ENCODE measurements at places on chromosomes 5 and 9. TPM values are rescaled to one million over a fixed set of nuclear protein-coding genes. Genes with fewer than 3 reads are reported as not detected.

The FABP6 gene
- total RNA-seq, result not detected

DNA sequence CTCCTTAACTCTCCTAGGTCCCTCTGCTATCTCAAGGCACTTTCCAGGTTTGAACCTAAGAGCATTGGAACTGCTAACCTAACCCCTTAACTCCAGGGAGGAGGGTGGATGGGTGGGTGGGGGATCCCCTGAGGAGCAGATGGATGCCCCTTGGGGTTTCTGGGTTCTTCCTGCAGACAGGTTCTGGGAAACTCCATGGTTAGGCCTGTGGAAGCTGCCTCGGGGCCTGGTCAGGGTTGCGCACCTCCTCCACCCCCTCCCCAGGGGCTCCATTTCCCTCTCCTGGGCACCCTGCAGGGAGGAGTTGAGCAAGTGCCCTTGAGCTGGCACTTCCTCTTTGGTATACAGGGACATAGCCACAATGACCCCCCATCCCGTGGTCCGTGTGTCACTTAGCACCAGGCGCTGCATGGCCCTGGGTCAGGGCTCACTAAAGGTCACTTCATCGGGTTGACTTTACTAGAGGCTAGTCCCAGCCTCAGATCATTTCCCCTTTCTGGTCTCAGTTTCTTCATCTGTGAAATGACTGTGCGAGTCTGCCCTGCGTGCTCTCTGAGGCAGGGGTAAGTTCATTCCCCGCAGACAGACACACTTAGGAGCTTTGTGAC is 16.0 kb downstream of the CXXC5 start:
- no peak overlapping the region for H3K4me3 ChIP-seq
- H3K27ac ChIP-seq, result peak overlapping the region; percentile 98
- peaks cover 84% of the 10 kb centered on the region for H3K4me1 ChIP-seq
- no peak for DNase-seq
- H3K36me3 ChIP-seq, result no peaks in the 10 kb centered on the region

GRCh38 chr5:121887727-121888126 is 36.0 kb downstream of the FTMT start:
- H3K27ac ChIP-seq, result no peak overlapping the region
- H3K4me3 ChIP-seq, result no peak overlapping the region
- H3K4me1 ChIP-seq, result no peaks in the 10 kb centered on the region
- H3K27me3 ChIP-seq, result no peaks in the 10 kb centered on the region
- H3K36me3 ChIP-seq, result no peaks in the 10 kb centered on the region

- no peak overlapping the region for H3K27ac ChIP-seq
- peaks cover 6% of the 10 kb centered on the region for H3K4me1 ChIP-seq
These were observed 415.0 kb downstream of the NFIB start for GRCh38 chr9:13898957-13899356.

GRCh38 chr5:167688341-167689130 is 602.9 kb upstream of the WWC1 start:
- H3K27me3 ChIP-seq, result no peaks in the 10 kb centered on the region
- H3K27ac ChIP-seq, result no peak overlapping the region

- no peaks in the 10 kb centered on the region for H3K4me1 ChIP-seq
- no peaks in the 10 kb centered on the region for H3K36me3 ChIP-seq
- no peak for DNase-seq
- no peak overlapping the region for H3K4me3 ChIP-seq
- no peaks in the 10 kb centered on the region for H3K27me3 ChIP-seq
These were observed 13.5 kb upstream of the MAMDC2 start for GRCh38 chr9:70030156-70030555.

DNA sequence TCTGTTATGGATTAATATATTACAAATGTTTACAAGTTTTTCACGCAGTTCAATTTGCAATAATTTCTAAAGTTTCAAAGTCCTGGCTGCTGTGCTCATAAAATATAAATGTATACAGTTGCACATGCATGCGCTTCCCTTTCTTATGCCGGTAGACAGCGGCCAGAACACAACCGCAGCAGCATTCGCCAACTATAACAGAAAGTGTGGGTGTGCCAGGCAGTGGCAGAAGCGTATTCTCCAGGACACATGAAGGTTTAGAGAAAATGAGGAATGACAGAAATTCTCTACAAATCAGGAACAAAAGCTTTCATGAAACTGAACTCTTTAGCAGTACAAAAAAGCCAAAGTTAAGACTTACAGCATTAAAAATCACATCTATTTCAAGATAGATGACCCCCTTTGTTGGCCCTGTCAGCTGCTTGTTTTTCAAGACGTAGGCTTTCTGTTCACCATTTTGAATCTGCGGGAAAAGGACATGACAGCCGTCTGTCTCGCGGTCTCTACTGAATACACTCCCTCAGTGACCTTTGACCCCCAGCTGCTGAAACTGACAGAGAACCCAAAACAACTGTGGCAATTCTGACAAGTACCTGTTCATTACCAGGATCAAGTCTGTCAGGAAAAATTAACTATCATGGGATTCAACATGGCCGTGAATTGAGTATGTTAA is 252.2 kb downstream of the SLF1 start:
- no peak overlapping the region for H3K27ac ChIP-seq

DNA sequence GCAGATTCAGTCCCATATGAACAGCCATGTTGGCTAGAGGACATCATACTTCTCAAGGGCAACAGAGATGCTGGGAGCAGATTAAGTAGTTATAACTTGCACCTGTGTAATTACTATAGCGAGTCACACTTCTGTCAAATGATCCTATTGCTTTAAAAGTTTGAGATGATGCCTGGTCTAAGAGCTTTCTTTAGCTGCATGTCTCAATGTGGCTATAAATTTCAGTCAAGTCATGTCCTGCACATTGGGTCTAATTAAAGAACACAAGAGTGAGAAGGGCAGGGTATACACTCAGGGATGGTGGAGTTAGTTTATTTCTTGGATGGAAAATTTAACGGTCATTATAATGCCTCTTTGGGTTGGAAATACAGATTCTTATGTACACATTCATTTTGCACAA is 557.3 kb downstream of the RAB3C start:
- H3K27me3 ChIP-seq, result no peaks in the 10 kb centered on the region
- no peaks in the 10 kb centered on the region for H3K36me3 ChIP-seq
- no peak overlapping the region for H3K27ac ChIP-seq
- DNase-seq, result no peak
- H3K4me1 ChIP-seq, result peaks cover 4% of the 10 kb centered on the region
- H3K4me3 ChIP-seq, result no peak overlapping the region

DNA sequence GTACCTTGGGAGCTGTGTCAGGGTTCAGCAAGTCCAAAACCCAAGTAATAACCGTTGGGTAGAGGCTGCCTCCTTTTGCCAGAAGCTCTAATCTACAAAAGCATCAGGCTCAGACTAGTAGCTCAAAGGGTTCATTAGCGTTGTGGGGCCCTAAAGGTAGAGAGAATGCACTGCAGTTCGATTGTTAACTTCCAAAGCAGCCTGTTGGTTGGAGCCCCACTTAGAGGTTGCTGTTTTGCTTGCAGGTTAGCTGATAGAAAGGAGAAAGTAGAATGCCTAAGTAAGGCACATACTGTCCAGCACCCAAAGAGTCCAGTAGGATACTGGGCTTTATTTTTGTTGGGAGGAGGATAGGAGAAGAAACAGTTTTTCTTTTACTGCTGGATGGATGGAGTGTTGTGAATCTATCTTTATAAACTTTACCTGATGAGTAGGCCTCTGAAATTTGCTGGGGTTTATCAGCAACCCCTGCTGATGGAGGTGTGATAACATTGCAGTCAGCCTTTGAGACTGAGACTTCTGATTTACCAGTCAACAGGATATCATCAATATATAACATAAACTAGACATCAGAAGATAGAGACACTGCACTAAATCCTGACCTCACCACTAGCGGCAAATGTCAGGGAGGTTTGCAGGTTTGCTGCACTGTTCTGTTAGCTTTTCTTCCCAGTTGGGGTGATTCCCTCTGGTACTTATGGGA is 34.8 kb downstream of the ZNF131 start:
- no peaks in the 10 kb centered on the region for H3K4me1 ChIP-seq
- no peak overlapping the region for H3K4me3 ChIP-seq
- no peak for DNase-seq
- no peaks in the 10 kb centered on the region for H3K36me3 ChIP-seq
- H3K27ac ChIP-seq, result no peak overlapping the region
- H3K27me3 ChIP-seq, result no peaks in the 10 kb centered on the region

DNA sequence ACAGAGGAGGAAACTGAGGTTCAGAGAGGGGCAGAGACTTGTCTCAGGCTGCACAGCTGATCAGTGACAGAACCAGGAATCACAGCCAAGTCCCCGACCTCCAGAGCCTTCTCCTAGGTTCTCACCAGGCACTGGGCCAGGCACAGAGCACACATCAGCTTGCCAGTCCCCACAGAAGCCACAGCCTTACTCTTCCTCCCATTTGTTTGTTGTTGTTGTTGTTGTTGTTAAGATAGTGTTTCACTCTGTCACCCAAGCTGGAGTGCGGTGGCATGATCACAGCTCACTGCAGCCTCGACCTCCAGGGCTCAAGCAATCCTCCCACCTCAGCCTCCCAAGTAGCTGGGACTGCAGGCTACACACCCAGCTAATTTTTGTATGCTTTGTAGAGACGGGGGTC is 41.4 kb downstream of the NAIF1 start:
- no peak overlapping the region for H3K4me3 ChIP-seq
- H3K36me3 ChIP-seq, result no peaks in the 10 kb centered on the region
- no peak for DNase-seq
- no peak overlapping the region for H3K27ac ChIP-seq
- no peaks in the 10 kb centered on the region for H3K4me1 ChIP-seq

The DMAC1 gene
- 15.9 TPM for total RNA-seq

DNA sequence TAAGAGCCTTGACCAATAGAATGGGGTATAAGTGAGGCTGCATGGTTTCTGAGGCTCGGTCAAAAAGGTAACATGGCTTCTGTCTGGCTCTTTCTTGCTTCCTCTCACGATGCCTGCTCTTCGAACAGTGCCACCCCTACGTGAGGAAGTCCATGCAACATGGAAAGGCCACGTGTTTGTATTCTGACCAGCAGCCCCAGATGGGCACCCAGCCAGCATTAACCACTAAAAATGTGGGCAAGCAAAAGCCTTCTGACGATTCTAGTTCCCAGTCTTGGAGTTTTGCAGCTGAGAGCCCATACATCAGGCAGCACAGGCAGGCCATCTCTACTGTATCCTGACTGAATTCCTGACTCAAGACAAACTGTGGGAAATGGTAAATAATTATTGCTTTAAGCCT is 24.2 kb upstream of the NREP start:
- H3K4me1 ChIP-seq, result no peaks in the 10 kb centered on the region
- no peak overlapping the region for H3K4me3 ChIP-seq
- peak; percentile 61 for DNase-seq
- no peaks in the 10 kb centered on the region for H3K36me3 ChIP-seq
- no peaks in the 10 kb centered on the region for H3K27me3 ChIP-seq
- no peak overlapping the region for H3K27ac ChIP-seq

- H3K36me3 ChIP-seq, result no peaks in the 10 kb centered on the region
- H3K27me3 ChIP-seq, result no peaks in the 10 kb centered on the region
- no peaks in the 10 kb centered on the region for H3K4me1 ChIP-seq
- H3K27ac ChIP-seq, result no peak overlapping the region
These were observed 87.5 kb downstream of the KLHL3 start for GRCh38 chr5:137648361-137648760.

The ASPN gene
- 18.4 TPM for total RNA-seq

The PCDHB3 gene
- total RNA-seq, result 5.2 TPM

- no peaks in the 10 kb centered on the region for H3K27me3 ChIP-seq
- H3K36me3 ChIP-seq, result no peaks in the 10 kb centered on the region
- H3K4me1 ChIP-seq, result no peaks in the 10 kb centered on the region
- no peak overlapping the region for H3K4me3 ChIP-seq
These were observed 335.8 kb downstream of the IRX2 start for GRCh38 chr5:2415678-2416077.

GRCh38 chr5:95471487-95471886 is 80.3 kb downstream of the FAM81B start:
- H3K36me3 ChIP-seq, result no peaks in the 10 kb centered on the region
- H3K27me3 ChIP-seq, result no peaks in the 10 kb centered on the region
- H3K27ac ChIP-seq, result no peak overlapping the region
- H3K4me3 ChIP-seq, result no peak overlapping the region
- no peak for DNase-seq
- no peaks in the 10 kb centered on the region for H3K4me1 ChIP-seq

GRCh38 chr5:116032094-116032517 is at the start of gene ARL14EPL:
Gene ARL14EPL (plus strand): TSS chr5:116032472. CDS start chr5:116051466, 18,994 bp downstream.
- no peaks in the 10 kb centered on the region for H3K4me1 ChIP-seq
- H3K27ac ChIP-seq, result no peak within 1 kb of the TSS
- no peak for DNase-seq
- H3K36me3 ChIP-seq, result no peaks in the 10 kb centered on the region
- H3K27me3 ChIP-seq, result no peaks in the 10 kb centered on the region

GRCh38 chr5:90563108-90563507 is 4.5 kb downstream of the ADGRV1 start:
- no peak for DNase-seq
- no peaks in the 10 kb centered on the region for H3K4me1 ChIP-seq
- peaks cover 33% of the 10 kb centered on the region for H3K27me3 ChIP-seq
- H3K27ac ChIP-seq, result no peak overlapping the region
- H3K36me3 ChIP-seq, result no peaks in the 10 kb centered on the region
- H3K4me3 ChIP-seq, result no peak overlapping the region

DNA sequence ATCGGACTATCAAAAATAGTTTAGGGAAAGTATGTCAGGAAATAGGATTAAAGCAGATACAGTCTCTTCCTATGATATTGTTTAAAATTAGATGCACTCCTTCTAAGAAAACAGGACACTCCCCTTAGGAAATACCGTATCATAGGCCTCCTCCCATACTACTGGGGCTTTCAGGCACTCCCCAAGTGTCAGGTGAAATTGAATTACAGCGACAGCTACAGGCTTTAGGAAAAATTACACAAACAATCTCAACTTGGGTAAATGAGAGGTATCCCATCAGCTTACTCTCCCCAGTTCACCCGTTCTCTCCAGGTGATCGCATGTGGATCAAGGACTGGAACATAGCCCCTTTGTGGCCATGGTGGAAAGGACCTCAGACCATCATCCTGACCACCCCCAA is 110.4 kb upstream of the EPB41L4A start:
- H3K27ac ChIP-seq, result no peak overlapping the region
- DNase-seq, result no peak
- no peaks in the 10 kb centered on the region for H3K27me3 ChIP-seq
- H3K4me1 ChIP-seq, result no peaks in the 10 kb centered on the region
- H3K36me3 ChIP-seq, result no peaks in the 10 kb centered on the region

- DNase-seq, result no peak
- peaks cover 61% of the 10 kb centered on the region for H3K27me3 ChIP-seq
- no peak overlapping the region for H3K4me3 ChIP-seq
These were observed 32.7 kb downstream of the EXOC3 start for GRCh38 chr5:475704-476101.

The GLRA1 gene
- total RNA-seq, result not detected

DNA sequence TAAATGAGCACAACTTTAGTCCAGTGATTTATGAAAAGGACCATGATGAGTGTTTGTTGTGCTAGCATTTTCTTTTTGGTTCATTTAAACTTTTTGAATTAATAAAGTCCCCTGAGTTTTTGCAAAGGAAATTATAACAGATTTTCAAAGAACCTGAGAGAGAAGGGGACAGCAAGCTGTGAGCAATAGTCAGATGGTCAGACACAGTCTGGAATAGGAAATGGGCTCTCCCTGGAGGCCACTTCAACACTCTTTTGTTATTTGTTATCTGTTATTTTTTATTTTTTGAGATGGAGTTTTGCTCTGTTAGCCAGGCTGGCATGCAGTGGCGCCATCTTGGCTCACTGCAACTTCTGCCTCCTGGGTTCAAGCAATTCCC is 171.1 kb downstream of the ARHGEF28 start:
- no peaks in the 10 kb centered on the region for H3K36me3 ChIP-seq
- no peaks in the 10 kb centered on the region for H3K4me1 ChIP-seq
- H3K4me3 ChIP-seq, result no peak overlapping the region
- DNase-seq, result no peak
- no peak overlapping the region for H3K27ac ChIP-seq
- no peaks in the 10 kb centered on the region for H3K27me3 ChIP-seq

The BTNL8 gene
- total RNA-seq, result not detected

The SPATA31A3 gene
- total RNA-seq, result not detected

Measured in tibial nerve (tissue), 4 donors.